ENCODE measurements at places on chromosomes 2 and 18. TPM values are rescaled to one million over a fixed set of nuclear protein-coding genes. Genes with fewer than 3 reads are reported as not detected.

The CCDC141 gene
- 15.0 TPM for total RNA-seq

The SCTR gene
- not detected for total RNA-seq

The EIF4E2 gene
- 65.2 TPM for total RNA-seq

The ALK gene
- total RNA-seq = not detected

The CHRND gene
- total RNA-seq = not detected

The SAG gene
- 0.45 TPM for total RNA-seq

The GTF2A1L gene
- total RNA-seq = not detected

The SCN9A gene
- not detected for total RNA-seq

The ARL5A gene
- total RNA-seq = 44.8 TPM

The SLC11A1 gene
- 1.7 TPM for total RNA-seq
